ENCODE measurements at places on chromosomes 5 and 9. TPM values are rescaled to one million over a fixed set of nuclear protein-coding genes. Genes with fewer than 3 reads are reported as not detected.

Gene DOCK2
- total RNA-seq = 229 TPM

Gene MARCHF11
- not detected for total RNA-seq

Gene PTGDS
- not detected for total RNA-seq

Gene ANGPTL2
- not detected for total RNA-seq

Gene ADAMTSL2
- total RNA-seq = not detected

Gene CNTRL
- 58.9 TPM for total RNA-seq

Gene MRPL50
- 11.6 TPM for total RNA-seq

Gene IQGAP2
- total RNA-seq = 83.2 TPM

Gene C8G
- 3.1 TPM for total RNA-seq

Gene TCERG1
- total RNA-seq = 110 TPM

Gene PFN3
- total RNA-seq = not detected

Gene C9orf153
- total RNA-seq = 1.0 TPM

Gene ARRDC3
- total RNA-seq = 17.5 TPM

Gene GLRA1
- not detected for total RNA-seq

Gene AMACR
- 6.6 TPM for total RNA-seq

Gene SELENOP
- not detected for total RNA-seq

Gene RMND5B
- total RNA-seq = 24.5 TPM

Gene OCLN
- total RNA-seq = 4.4 TPM

Gene EIF4EBP3
- total RNA-seq = 11.8 TPM

Gene PDLIM4
- total RNA-seq = not detected

Gene EGFLAM
- total RNA-seq = not detected

Gene LIFR
- total RNA-seq = 0.16 TPM
